T-cell (primary cell): ENCODE measurements at places on chromosomes 4 and X.

DNA sequence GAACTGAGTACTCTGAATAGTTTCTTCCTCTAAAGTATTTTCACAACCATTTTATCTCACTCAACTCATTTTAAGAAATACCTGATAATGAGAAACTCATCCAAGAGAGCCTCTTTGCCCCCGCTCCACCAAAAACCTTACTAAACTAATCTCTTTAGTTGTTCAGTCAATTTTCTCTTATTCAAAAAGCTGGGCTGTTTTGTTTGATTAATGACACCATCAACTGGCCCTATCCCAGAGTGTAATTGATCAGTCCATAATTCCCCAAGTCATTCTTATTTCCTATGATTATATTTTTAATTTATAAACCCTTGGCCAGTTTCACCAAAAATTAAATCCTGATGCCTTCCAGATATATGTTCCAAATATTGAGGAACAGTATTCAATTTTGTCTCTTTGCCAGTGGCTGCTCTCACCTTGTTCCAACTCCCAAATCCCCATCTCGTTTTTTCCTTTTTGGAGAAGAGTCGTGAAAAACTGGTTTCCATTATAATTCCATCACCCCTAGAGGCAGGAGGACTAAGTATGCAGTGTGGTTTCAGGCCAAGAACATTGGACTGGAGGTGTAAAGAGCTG is 10.4 kb downstream of the LIMCH1 start:
- DNase-seq: no peak
- H3K4me1 ChIP-seq: no peaks in the 10 kb centered on the region
- H3K27me3 ChIP-seq: no peaks in the 10 kb centered on the region
- no peaks in the 10 kb centered on the region for H3K36me3 ChIP-seq

GRCh38 chr4:1470393-1470670 is 64.1 kb upstream of the NKX1-1 start:
- H3K27ac ChIP-seq: no peak overlapping the region
- DNase-seq: no peak
- no peaks in the 10 kb centered on the region for H3K4me1 ChIP-seq

DNA sequence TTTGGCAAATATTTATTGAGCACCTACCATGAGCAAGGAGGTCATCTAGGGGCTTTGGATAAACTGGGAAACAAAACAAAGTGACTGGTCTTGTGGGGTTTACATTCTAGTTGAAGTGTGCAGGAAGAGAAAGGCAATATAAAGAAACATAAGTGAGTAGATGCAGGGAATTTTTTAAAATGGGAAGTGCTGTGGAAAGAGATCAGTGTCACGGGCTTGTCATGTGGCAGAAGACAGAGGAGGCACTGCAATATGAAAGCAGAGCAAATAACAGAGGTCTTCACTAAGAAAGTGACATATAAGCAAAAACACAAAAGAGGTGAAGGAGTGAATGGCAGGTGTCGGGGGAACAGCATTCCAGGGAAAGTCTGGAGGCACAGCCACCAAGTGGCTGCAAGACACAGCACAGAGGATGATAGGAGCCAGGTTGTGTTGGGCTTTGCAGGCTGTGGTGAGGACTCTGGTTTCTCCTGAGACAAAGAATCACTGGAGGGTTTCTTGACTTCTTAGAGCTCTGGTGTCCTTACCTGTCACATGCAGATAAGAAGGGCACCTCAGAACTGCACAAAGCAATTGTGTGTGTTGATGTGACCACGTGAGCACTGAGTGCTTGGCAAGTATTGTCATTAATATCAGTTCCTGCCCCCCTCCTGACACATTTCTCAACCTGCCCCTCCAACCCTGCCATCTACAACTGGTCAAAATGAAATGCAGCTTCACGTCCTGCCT is 143.5 kb downstream of the TSPAN5 start:
- peaks cover 14% of the 10 kb centered on the region for H3K4me1 ChIP-seq
- H3K36me3 ChIP-seq: no peaks in the 10 kb centered on the region
- H3K27me3 ChIP-seq: no peaks in the 10 kb centered on the region
- DNase-seq: no peak

GRCh38 chr4:184097241-184097605 is 120.5 kb downstream of the ENPP6 start:
- no peak for DNase-seq
- H3K27ac ChIP-seq: no peak overlapping the region
- H3K36me3 ChIP-seq: no peaks in the 10 kb centered on the region
- peak overlapping the region; percentile 58 for H3K4me3 ChIP-seq
- peaks cover 4% of the 10 kb centered on the region for H3K4me1 ChIP-seq

GRCh38 chr4:70902577-70903290 is 565 bp downstream of the MOB1B start:
- H3K27me3 ChIP-seq: peaks cover 4% of the 10 kb centered on the region
- H3K4me1 ChIP-seq: peaks cover 18% of the 10 kb centered on the region
- H3K27ac ChIP-seq: peak overlapping the region; percentile 39
- no peak for DNase-seq
- peak overlapping the region; percentile 63 for H3K4me3 ChIP-seq

DNA sequence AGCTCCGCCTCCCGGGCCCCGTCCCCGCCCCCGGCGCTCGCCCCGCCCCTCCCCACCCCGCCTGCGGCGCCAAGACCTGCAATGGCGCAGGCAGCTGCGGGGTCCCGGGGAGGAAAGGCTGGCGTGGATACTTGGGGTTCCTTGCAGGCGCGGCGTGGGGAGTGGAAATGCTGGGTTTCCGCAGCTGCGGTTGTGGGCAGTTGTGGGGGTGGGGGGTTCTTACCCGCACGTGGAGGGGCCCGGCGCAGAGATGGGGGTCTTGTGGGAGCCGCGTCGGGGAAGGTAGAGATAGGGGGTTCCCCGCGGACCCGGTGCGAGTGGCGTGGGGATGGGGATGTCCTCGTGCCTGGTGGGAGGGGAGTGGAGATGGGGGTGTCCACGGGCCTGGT is 680 bp upstream of the ASMTL start:
- peak overlapping the region; percentile 98 for H3K27ac ChIP-seq
- peak overlapping the region; percentile 33 for H3K4me3 ChIP-seq
- H3K4me1 ChIP-seq: peaks cover 56% of the 10 kb centered on the region
- H3K36me3 ChIP-seq: no peaks in the 10 kb centered on the region
- H3K27me3 ChIP-seq: no peaks in the 10 kb centered on the region

DNA sequence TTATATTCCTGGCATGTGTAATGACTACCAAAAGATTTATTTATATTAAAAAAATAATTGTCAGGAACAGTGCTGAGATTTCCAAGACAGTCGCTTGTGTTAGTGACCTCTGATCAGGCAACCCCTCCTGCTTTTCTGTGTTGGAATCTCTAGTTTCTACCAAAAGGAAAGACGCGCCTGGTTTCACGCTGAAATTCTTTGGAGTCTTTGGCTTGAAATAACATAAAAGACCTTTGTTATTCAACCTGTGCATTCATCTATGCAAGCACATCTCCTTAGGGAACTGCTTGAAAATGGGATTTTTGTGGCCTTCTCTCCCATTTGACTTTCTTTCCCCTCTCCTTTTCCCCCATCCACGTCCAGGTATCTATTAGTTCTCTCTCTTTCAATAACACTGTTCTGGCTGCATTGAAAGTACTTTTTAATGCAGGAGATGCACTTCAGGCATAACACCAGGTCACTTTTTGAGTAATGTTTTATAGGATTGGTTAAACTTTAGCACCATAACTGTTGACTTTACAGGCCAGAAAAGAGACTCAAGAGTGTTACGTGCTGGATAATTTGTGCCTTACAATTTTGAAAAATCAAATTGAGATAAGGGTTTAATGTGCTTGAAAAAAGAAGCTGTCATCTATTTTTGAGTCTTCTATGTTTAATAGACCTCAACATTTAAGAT is 172.7 kb downstream of the GPAT3 start:
- no peak overlapping the region for H3K27ac ChIP-seq
- no peak for DNase-seq
- H3K36me3 ChIP-seq: no peaks in the 10 kb centered on the region
- no peaks in the 10 kb centered on the region for H3K27me3 ChIP-seq

- no peak overlapping the region for H3K4me3 ChIP-seq
- H3K36me3 ChIP-seq: no peaks in the 10 kb centered on the region
- no peaks in the 10 kb centered on the region for H3K27me3 ChIP-seq
- H3K27ac ChIP-seq: no peak overlapping the region
- H3K4me1 ChIP-seq: no peaks in the 10 kb centered on the region
Observed at GRCh38 chr4:114312338-114312737, 286.3 kb upstream of the UGT8 start.

DNA sequence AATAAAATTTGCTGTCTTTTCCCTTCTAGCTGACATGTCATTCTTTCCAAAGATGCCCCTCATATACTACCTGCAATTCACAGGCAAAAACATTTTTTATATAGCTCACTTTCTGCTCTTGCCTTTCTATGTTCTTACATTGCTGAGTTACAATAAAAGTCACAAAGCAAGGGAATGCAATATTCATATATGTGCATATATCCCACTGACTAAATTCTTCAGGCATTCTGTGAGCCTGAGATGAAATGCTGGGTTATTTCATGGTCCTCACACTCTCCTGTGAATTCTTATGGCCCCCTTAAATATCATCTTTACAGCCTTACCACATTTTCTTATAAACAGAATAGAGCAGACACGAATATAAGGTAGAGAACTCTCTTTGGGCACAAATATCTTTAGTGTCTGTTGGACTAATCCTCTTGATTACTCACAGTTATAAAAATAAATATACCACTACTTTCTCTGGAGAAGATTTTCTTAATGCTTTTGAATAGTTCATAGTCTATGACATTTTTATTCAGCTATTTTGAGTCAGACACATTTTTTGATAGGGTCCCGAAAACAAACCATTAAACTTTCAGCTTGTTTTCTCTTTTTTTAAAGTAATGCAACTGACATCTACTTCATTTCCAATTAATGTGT is 84.1 kb upstream of the H2AZ1 start:
- H3K27ac ChIP-seq: no peak overlapping the region
- no peaks in the 10 kb centered on the region for H3K36me3 ChIP-seq
- no peak overlapping the region for H3K4me3 ChIP-seq
- H3K27me3 ChIP-seq: no peaks in the 10 kb centered on the region

GRCh38 chr4:137533855-137534254 is 1.6 kb upstream of the PCDH18 start:
- no peak for DNase-seq
- H3K36me3 ChIP-seq: no peaks in the 10 kb centered on the region
- no peaks in the 10 kb centered on the region for H3K4me1 ChIP-seq
- H3K27ac ChIP-seq: no peak overlapping the region
- H3K4me3 ChIP-seq: no peak overlapping the region
- no peaks in the 10 kb centered on the region for H3K27me3 ChIP-seq

DNA sequence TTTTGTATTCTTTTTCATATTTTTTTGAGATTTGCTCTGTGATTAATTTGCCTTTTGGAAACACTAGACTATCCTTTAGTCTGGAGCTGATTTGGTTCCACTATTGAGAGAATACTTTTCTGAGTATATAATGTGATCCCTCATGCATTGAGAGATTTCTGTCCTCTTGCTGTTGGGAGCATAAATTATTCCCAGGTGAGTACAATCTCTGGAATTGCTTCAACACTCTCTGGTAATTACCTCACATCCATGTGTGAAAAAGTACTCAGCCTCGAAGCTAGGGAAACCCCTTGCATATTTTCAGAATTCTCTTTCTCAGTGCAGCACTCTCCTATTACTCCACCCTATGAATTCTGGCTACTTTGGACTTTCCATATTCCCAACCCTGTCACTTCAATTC is 550.0 kb downstream of the RAPGEF2 start:
- H3K27ac ChIP-seq: no peak overlapping the region
- H3K36me3 ChIP-seq: no peaks in the 10 kb centered on the region
- no peaks in the 10 kb centered on the region for H3K4me1 ChIP-seq
- no peak overlapping the region for H3K4me3 ChIP-seq

- H3K36me3 ChIP-seq: no peaks in the 10 kb centered on the region
- no peak for DNase-seq
- no peaks in the 10 kb centered on the region for H3K27me3 ChIP-seq
- no peaks in the 10 kb centered on the region for H3K4me1 ChIP-seq
- no peak overlapping the region for H3K4me3 ChIP-seq
Observed at GRCh38 chr4:170875868-170876267, 786.1 kb upstream of the AADAT start.

- no peaks in the 10 kb centered on the region for H3K27me3 ChIP-seq
- no peaks in the 10 kb centered on the region for H3K36me3 ChIP-seq
- H3K4me3 ChIP-seq: no peak overlapping the region
- peak; percentile 67 for DNase-seq
- no peak overlapping the region for H3K27ac ChIP-seq
Observed at GRCh38 chrX:11787564-11787963, 29.5 kb downstream of the MSL3 start.

- no peaks in the 10 kb centered on the region for H3K27me3 ChIP-seq
- H3K4me3 ChIP-seq: no peak overlapping the region
- peaks cover 97% of the 10 kb centered on the region for H3K4me1 ChIP-seq
- peak; percentile 66 for DNase-seq
- H3K36me3 ChIP-seq: peaks cover 36% of the 10 kb centered on the region
Observed at GRCh38 chrX:1468250-1468772, 15.6 kb upstream of the ASMTL start.

DNA sequence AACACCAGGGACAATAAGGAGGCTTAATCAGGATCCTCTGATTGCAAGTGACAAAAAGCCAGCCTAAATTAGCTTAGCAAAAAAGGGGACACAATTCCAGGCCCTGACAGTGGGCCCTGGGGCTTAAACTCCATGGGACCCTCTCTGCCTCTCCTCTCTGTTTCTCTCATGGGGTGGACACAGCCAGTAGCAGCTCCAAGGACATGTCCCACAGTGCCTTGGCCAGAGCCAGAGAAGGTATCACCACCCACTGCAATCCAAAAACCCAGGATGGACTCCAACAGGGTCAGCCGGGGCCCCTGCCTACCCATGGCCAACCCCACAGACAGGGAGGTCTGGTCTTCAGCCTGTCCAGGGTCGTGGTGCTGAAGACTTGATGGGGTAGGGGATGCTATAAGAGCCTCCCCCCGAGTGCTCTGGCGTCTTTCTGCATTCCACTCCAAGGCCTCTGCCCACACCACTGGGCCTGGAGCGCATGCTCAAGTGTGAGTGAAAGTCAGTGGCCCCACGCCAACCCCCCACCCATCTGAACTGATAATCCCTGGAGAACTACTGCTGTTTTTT is 19.7 kb upstream of the PPP2R2C start:
- H3K4me3 ChIP-seq: no peak overlapping the region
- no peaks in the 10 kb centered on the region for H3K36me3 ChIP-seq
- DNase-seq: no peak

- H3K36me3 ChIP-seq: no peaks in the 10 kb centered on the region
- H3K4me3 ChIP-seq: no peak overlapping the region
- H3K27ac ChIP-seq: no peak overlapping the region
- no peaks in the 10 kb centered on the region for H3K4me1 ChIP-seq
- H3K27me3 ChIP-seq: no peaks in the 10 kb centered on the region
Observed at GRCh38 chrX:77510007-77510406, 62.8 kb downstream of the FGF16 start.

- no peak overlapping the region for H3K27ac ChIP-seq
- H3K4me3 ChIP-seq: no peak overlapping the region
- no peaks in the 10 kb centered on the region for H3K27me3 ChIP-seq
- H3K4me1 ChIP-seq: no peaks in the 10 kb centered on the region
Observed at GRCh38 chrX:97027384-97027922, 143.7 kb downstream of the RPA4 start.

DNA sequence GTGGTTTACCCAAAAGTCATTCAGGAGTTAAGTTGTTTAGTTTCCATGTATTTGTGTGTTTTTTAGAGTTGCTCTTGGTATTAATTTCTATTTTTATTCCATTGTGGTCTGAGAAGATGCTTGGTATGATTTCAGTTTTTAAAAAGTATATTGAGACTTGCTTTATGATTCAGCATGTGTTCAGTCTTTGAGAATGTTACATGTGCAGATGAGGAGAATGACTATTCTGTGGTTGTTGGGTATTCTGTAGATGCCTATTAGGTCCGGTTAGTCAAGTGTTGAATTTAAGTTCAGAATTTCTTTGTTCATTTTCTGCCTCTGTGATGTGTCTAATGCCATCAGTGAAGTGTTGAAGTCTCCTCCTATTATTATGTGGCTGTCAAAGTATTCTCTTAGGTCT is 249.4 kb downstream of the ARHGAP10 start:
- DNase-seq: no peak
- no peaks in the 10 kb centered on the region for H3K4me1 ChIP-seq
- no peak overlapping the region for H3K27ac ChIP-seq
- H3K4me3 ChIP-seq: no peak overlapping the region
- H3K36me3 ChIP-seq: no peaks in the 10 kb centered on the region
